ENCODE measurements at places on chromosomes 13 and 19. TPM values are rescaled to one million over a fixed set of nuclear protein-coding genes. Genes with fewer than 3 reads are reported as not detected.

The CAPS gene
- 12.9 TPM for total RNA-seq

The SAMD1 gene
- total RNA-seq = 41.6 TPM

The GPR18 gene
- total RNA-seq = 12.4 TPM

DNA sequence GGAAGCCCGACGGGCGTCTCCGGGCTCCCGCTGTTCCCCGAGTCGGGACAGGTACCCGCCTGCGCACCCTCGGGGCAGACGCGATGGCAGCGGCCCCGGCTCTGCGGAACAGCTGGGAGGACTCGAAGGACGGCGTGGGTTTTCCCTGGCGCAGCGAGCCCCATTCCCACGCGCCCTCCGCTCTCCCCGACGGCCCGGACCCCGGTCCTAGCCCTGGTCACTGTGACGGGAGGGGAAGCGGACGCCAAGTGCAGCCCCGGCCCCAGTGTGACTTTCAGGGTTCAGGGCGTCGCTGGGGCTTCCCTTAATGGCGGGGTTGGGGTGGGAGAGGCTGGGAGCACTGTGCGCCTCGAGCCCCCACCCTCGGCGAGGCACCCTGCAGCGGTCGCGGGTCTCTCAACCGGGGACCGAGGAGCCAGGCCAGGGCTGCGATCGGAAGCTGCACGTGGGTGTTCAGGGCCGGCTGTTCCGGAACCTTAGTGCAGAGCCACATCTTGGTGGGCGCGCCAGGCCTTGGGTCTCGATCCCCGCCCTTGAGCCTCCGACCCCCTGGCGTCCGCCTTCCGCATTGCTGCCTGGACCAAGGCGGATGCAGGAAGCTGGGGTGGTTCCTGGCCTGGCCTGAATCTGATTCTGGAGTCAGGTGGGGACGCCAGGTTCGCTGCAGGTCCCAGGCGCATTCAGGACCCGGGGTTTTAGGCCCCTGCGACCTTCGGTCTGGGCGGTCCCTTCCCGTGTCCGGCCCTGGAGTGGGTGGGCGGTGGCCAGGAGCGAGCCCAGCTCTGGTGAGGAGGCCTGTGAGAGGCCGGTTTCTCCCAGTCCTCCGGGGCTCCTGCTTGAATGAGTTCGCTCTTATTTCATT, 3.5 kb downstream of the LGALS7B start:
- peak; percentile 59 for DNase-seq

GRCh38 chr13:51928231-51928630, 66.5 kb downstream of the CCDC70 start:
- DNase-seq = no peak

- no peak for DNase-seq
Observed at GRCh38 chr13:78816154-78816553, 157.2 kb upstream of the OBI1 start.

DNA sequence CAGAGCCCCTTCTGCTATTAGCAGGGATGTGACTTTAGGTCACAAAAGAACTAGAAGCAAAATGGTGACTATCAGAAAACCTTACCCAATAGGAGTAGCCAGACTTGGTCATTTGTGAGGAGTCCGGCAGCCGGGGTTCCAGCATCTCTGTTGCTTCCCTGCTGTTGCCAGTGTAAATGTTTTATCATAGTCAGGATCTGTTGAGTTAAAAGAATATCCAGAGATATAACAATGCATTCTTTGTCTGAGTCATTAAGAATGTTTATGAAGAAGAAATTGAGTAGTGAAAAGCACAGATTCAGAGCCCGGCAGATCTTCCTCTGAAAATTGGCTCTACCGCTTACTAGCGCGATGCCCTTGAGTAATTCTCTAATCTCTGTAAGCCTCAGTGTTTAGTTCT, 84.2 kb downstream of the COL4A2 start:
- no peak for DNase-seq
